ENCODE measurements at places on chromosomes 4 and X. TPM values are rescaled to one million over a fixed set of nuclear protein-coding genes. Genes with fewer than 3 reads are reported as not detected.

BEX5 gene
- total RNA-seq, result 1.2 TPM

DSPP gene
- not detected for total RNA-seq

GPR78 gene
- 3.6 TPM for total RNA-seq

AIFM1 gene
- 10.8 TPM for total RNA-seq

MMRN1 gene
- 85.7 TPM for total RNA-seq

SPIN4 gene
- total RNA-seq, result 14.7 TPM

AMOT gene
- total RNA-seq, result 29.2 TPM

AKAP4 gene
- total RNA-seq, result 0.32 TPM

GSX2 gene
- not detected for total RNA-seq

TMPRSS11D gene
- not detected for total RNA-seq

PRKG2 gene
- 2.1 TPM for total RNA-seq

PGAM4 gene
- not detected for total RNA-seq

STK32B gene
- 12.1 TPM for total RNA-seq

NLGN4X gene
- 15.7 TPM for total RNA-seq

GAB1 gene
- total RNA-seq, result 86.4 TPM

CCDC120 gene
- total RNA-seq, result 2.7 TPM

MAGEA9B gene
- total RNA-seq, result not detected

GAGE12E gene
- total RNA-seq, result not detected

IBSP gene
- total RNA-seq, result not detected

USP53 gene
- 40.8 TPM for total RNA-seq

DDIT4L gene
- 10.4 TPM for total RNA-seq

PDLIM5 gene
- 243 TPM for total RNA-seq

GC gene
- not detected for total RNA-seq

CACNA1F gene
- total RNA-seq, result 0.05 TPM

APEX2 gene
- total RNA-seq, result 4.9 TPM

CT47B1 gene
- not detected for total RNA-seq

HTR2C gene
- 3.4 TPM for total RNA-seq

GNL3L gene
- 21.9 TPM for total RNA-seq

SMIM31 gene
- 0.42 TPM for total RNA-seq

All from urinary bladder (tissue), 4 donors.